Activated effector memory CD4-positive, alpha-beta T cell treated with Interleukin-2 at 50 U/mL for 16 hours (primary cell): ENCODE measurements at places on chromosomes 5 and 9.
A peak's percentile ranks its signal among the peaks of the same experiment; 100 is the strongest.

DNA sequence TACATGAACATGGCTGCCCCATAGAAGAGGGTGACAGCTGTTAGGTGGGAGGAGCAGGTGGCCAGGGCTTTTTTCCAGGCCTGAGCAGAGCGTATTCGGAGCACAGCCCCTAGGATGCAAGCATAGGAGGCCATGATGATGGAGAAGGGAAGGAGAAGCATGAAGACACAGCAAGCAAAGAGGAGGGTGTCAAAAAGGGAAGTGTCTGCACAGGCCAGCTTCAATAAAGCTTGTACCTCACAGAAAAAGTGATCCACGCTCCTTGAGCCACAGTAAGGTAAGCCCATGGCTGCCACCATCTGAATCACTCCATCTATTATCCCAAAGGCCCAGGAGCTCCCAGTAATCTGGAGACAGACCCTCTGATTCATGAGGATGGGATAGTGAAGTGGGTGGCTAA lies 6.4 kb downstream of the OR2V1 start:
- DNase-seq: no peak

GRCh38 chr5:170722316-170722715 lies 61.2 kb upstream of the GABRP start:
- DNase-seq: no peak

GRCh38 chr9:18910916-18911315 lies 122.1 kb downstream of the SAXO1 start:
- DNase-seq: no peak

DNA sequence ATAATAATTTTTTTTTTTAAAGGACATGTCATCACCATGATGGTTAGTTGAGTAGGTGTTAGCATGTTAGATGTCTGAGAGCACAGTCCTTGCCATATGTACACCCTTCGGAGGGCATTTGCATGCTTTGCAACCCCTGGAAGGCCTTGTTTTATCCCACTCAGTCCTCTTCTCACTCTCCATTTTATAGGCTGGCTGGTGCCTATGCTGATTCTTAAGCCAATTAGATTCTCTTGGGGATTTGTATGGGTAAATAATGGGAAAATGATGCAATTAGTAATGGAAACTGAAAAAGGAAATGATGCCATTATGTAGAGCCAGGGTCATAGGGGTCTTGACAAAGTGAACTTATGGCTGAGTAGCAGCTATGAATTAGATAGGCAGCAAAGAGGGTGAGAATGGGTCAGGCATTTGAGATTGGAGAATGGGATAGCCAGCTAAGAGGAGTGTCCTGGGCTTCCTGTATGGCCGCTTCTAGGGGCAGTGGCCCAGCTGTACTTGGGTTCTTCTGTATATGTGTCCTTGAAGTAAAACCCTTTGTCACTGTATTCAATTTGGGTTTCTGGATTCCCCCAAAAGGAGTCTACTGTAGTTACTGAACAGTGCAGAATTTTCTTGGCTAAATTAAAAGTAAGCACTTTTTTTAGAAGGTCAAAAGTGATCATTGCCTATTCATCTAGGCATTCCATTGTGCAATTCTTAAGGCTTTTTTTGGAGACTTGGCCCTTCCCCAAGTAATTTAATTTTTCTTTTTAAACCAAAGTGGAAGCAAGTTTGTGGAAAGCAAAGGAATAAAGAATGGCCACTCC lies 31.6 kb downstream of the LRRTM2 start:
- DNase-seq: no peak

DNA sequence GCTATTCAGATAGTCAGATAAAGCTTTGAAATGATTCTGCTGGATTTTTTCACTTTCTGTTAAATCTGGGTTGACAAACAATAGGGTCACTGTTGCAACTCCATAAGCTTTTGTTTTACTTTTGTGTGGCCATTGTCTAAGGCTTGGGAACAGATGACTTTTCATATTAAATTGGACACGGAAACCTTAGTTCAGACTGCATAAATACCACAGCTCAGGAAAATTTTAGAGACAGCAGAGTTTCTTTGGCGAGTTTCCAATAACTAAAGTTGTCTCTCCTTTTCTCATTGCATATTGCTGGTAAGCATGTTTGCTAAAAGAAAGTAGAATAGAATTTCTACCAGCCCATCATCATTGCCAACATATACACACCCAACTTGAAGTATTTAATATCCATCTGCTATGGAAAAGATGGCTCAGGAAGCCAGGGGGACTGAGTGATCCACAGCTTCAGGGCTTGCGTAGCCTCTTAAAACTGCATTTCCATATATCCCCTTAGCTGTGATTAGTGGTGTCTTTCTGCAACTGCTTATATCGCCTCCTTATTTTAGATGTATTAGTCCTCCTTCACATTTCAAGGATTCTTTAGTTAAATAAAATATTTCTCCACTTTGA lies 168.2 kb downstream of the ARHGAP26 start:
- no peak for DNase-seq

GRCh38 chr5:45411971-45412612 lies 284.1 kb downstream of the HCN1 start:
- DNase-seq: no peak

- no peak for DNase-seq
Observed at GRCh38 chr9:130934702-130935647, 4.1 kb downstream of the FIBCD1 start.

- no peak for DNase-seq
Observed at GRCh38 chr9:101650142-101650541, 55.4 kb upstream of the PPP3R2 start.

DNA sequence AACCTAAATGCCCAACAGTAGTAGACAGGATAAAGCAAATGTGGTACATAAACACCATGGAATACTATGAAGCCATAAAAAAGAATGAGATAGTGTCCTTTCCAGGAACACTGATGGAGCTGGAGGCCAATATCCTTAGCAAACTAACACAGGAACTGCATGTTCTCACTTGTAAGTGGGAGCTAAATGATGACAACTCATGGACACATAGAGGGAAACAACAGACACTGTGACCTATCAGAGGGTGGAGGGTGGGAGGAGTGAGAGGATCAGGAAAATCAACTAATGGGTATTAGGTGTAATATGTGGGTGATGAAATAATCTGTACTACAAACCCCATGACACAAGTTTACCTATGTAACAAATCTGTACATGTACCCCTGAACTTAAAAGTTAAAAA lies 505.7 kb downstream of the RAB3C start:
- no peak for DNase-seq

GRCh38 chr9:89483592-89484474 lies 14.1 kb downstream of the SEMA4D start:
- peak; percentile 64 for DNase-seq

- no peak for DNase-seq
Observed at GRCh38 chr5:151063142-151063989, 17.5 kb downstream of the TNIP1 start.

DNA sequence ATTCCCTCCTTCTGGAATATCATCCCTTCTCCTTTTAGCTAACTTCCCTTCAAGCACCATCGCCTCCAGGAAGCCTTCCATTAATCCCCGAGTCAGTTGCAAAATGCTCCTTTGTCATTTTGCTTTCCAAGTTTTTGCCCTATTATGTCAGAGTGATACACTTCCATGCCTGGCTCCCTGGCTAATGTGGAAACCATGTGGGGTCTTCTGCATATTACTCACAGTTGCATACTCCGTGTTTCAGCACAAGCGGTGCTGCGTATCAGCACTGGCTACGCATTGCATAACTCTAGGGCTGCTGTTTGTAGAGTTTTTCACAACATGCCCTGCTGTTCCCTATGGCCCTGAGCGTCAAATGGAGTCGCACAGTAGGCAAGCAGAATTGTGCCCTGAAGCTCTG lies 1.9 kb downstream of the TEX53 start:
- DNase-seq: no peak

- no peak for DNase-seq
Observed at GRCh38 chr5:38854907-38855306, 9.1 kb downstream of the OSMR start.

GRCh38 chr9:127144670-127145445 lies 22.4 kb upstream of the ANGPTL2 start:
- no peak for DNase-seq
